Glutamatergic neuron (in vitro differentiated cells): ENCODE measurements at places on chromosomes 2 and 18. TPM values are rescaled to one million over a fixed set of nuclear protein-coding genes. Genes with fewer than 3 reads are reported as not detected.

The CCT4 gene
- total RNA-seq = 146 TPM

The CTAGE1 gene
- total RNA-seq = not detected

DNA sequence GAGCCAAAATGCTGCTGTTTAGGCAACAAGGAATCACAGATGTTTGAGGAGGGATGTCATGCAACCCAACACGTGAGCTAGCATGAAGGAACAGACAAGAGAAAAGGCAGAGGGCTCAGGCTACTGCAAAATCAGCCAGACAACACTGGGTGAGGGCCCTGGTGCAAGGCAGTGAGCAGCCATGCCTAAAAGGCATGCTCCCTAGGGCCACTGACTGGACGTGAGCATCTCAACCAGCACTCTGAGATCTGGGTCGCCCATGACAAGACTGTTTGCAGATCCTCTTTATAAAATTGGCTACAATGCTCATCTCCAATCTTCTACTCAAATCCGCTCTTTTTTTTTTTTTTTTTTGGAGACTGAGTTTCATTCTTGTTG lies 49.1 kb downstream of the KIAA2012 start:
- peaks cover 19% of the 10 kb centered on the region for H3K4me1 ChIP-seq
- peak overlapping the region; percentile 17 for H3K27ac ChIP-seq
- H3K36me3 ChIP-seq = peaks cover 13% of the 10 kb centered on the region
- DNase-seq = no peak
- no peak overlapping the region for H3K4me3 ChIP-seq
- peaks cover 7% of the 10 kb centered on the region for H3K27me3 ChIP-seq

The SLC11A1 gene
- total RNA-seq = not detected

The EFR3B gene
- total RNA-seq = 22.9 TPM

GRCh38 chr2:64330281-64331113 lies 123.5 kb upstream of the LGALSL start:
- H3K27ac ChIP-seq = no peak overlapping the region
- DNase-seq = peak; percentile 82
- peaks cover 27% of the 10 kb centered on the region for H3K4me1 ChIP-seq
- peaks cover 5% of the 10 kb centered on the region for H3K27me3 ChIP-seq
- H3K4me3 ChIP-seq = peak overlapping the region; percentile 40

GRCh38 chr2:239324456-239324855 lies 76.4 kb downstream of the HDAC4 start:
- peaks cover 45% of the 10 kb centered on the region for H3K4me1 ChIP-seq
- H3K4me3 ChIP-seq = no peak overlapping the region
- DNase-seq = no peak
- peak overlapping the region; percentile 45 for H3K27ac ChIP-seq
- H3K27me3 ChIP-seq = peaks cover 4% of the 10 kb centered on the region

The SCN9A gene
- total RNA-seq = 11.2 TPM

- H3K4me1 ChIP-seq = peaks cover 34% of the 10 kb centered on the region
- no peak overlapping the region for H3K27ac ChIP-seq
- no peaks in the 10 kb centered on the region for H3K36me3 ChIP-seq
- H3K27me3 ChIP-seq = peaks cover 2% of the 10 kb centered on the region
These were observed 18.7 kb downstream of the RTN4 start for GRCh38 chr2:55031505-55031904.

The CD8B2 gene
- not detected for total RNA-seq

DNA sequence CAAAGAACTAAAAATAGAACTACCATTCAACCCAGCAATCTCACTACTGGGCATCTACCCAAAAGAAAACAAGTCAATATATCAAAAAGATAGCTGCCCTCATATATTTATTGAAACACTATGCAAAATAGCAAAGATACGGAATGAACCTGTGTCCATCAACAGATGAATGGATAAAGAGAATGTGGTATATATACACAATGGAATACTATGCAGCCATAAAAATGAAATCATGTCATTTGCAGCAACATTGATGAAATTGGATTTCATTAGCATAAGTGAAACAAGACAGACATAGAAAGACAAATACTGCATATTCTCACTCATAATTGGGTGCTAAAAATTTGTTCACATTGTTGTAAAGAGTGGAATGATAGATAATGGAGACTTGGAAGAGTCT lies 16.2 kb upstream of the LDAH start:
- H3K27me3 ChIP-seq = no peaks in the 10 kb centered on the region
- no peak overlapping the region for H3K4me3 ChIP-seq
- no peaks in the 10 kb centered on the region for H3K36me3 ChIP-seq
- no peaks in the 10 kb centered on the region for H3K4me1 ChIP-seq

The FZD7 gene
- total RNA-seq = 19.0 TPM

- peaks cover 5% of the 10 kb centered on the region for H3K27me3 ChIP-seq
- no peak overlapping the region for H3K4me3 ChIP-seq
- H3K36me3 ChIP-seq = peaks cover 6% of the 10 kb centered on the region
These were observed 63.4 kb downstream of the MREG start for GRCh38 chr2:215949991-215950404.
